ENCODE measurements at places on chromosomes 16 and 17.

DNA sequence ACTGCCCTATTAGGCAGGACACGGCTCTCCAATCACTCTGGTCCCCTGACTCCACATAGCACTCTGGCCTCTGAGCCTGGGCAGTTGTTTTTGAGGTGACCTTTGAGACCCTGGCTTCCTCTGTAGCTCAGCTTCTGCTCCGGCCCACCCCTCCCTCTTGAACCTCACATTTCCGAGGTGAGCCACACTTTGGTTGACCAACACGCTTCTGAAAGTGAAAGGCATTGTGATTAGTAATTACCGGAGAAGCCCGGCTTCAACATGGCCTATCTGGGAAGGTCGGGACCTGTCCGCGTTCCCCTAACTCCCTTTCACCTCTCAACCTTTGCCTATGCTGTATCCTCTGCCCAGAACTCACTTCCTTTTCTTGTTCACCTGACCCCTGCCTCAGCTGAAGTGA lies 10.3 kb upstream of the ITGAX start:
- no peak for DNase-seq

DNA sequence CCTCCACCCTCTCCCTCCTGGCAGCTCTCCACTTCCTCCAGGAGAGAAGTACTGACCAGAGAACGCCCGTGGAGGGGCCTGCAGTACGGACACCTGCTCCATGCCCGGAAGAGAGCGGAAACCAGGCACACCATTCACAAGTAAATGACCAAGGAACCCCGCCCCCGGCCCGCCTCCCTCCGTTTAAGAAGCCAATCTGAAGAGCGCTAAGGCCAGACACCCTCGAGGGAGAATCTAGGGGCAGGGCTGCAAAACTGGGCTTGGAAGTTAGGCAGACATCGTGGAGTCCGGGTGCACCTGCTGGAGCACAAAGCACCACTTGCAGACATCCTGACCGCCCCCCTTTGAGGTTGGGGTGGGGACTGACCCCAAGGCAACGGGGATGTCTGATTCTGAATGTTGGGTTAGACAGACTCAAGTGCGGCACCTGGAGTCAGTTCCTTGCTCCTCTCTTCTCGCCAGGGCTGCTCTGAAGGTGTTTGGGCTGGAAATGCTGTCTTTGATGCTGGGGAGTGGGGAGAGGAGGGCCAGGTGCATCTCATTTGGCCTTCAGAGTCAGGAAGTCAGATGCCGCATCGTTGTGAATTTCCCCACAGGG lies 964 bp upstream of the FAAP100 start:
- DNase-seq: peak; percentile 93

- no peak for DNase-seq
Observed at GRCh38 chr16:87947356-87948118, 3.7 kb upstream of the BANP start.

DNA sequence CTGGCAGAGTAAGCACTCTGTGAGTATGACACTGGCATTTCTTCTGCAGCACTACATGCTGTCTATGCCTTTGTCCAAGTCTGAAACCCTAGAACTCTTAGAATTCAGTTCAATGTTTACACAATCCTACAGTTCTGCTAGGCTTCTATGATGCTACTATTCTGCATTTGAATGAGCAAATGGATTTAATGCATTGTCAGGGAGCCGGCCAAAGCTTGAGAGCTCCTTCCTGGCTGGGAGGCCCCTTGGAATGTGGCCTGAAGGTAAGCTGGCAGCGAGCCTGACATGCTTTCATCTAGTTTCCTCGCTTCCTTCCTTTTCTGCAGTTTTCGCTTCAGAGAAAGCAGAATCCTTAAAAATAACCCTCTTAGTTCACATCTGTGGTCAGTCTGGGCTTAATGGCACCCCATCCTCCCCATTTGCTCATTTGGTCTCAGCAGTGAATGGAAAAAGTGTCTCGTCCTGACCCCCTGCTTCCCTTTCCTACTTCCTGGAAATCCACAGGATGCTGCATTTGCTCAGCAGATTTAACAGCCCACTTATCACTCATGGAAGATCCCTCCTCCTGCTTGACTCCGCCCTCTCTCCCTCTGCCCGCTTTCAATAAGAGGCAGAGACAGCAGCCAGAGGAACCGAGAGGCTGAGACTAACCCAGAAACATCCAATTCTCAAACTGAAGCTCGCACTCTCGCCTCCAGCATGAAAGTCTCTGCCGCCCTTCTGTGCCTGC lies at the start of gene CCL2:
Gene CCL2, plus strand, starts transcription at position 635 of the 730 bp plus-strand sequence. Its CDS starts 65 bp downstream, at position 700.
- peak; percentile 45 for DNase-seq

DNA sequence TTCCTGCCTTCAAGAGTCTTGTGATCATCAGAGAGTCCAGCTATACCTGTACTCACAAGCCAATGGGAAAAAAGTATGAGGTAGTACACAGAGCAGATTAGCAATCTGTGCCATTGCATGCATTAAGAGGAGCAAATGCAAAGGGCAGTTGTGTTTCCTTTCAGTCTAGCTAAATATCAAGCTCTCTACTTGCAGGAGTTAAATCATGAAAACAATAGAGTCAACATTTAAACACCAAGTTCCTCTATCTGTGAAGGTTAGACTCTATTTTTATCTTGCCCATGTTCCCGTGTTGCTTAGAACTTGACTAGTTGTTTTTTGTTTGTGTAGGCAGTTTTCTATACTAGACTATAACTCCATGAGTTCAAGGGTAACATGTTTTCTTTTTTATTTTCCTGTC lies 4.7 kb upstream of the FAM20A start:
- DNase-seq: no peak

- DNase-seq: no peak
Observed at GRCh38 chr17:82881900-82882714, 42.3 kb upstream of the ZNF750 start.

GRCh38 chr17:6162216-6162615 lies 92.0 kb downstream of the WSCD1 start:
- no peak for DNase-seq

GRCh38 chr16:82852388-82853008 lies 225.7 kb downstream of the CDH13 start:
- DNase-seq: no peak

- DNase-seq: peak; percentile 20
Observed at GRCh38 chr16:58127634-58128033, 1.5 kb downstream of the CFAP20 start.

- no peak for DNase-seq
Observed at GRCh38 chr17:17417718-17418181, 59.0 kb upstream of the MED9 start.

GRCh38 chr16:15954814-15955151 lies 5.4 kb downstream of the ABCC1 start:
- peak; percentile 73 for DNase-seq

GRCh38 chr16:65070831-65071432 lies 50.9 kb downstream of the CDH11 start:
- no peak for DNase-seq

- peak; percentile 52 for DNase-seq
Observed at GRCh38 chr16:951660-952301, 19.0 kb downstream of the LMF1 start.

GRCh38 chr17:17361543-17361866 lies 58.3 kb downstream of the NT5M start:
- DNase-seq: no peak

DNA sequence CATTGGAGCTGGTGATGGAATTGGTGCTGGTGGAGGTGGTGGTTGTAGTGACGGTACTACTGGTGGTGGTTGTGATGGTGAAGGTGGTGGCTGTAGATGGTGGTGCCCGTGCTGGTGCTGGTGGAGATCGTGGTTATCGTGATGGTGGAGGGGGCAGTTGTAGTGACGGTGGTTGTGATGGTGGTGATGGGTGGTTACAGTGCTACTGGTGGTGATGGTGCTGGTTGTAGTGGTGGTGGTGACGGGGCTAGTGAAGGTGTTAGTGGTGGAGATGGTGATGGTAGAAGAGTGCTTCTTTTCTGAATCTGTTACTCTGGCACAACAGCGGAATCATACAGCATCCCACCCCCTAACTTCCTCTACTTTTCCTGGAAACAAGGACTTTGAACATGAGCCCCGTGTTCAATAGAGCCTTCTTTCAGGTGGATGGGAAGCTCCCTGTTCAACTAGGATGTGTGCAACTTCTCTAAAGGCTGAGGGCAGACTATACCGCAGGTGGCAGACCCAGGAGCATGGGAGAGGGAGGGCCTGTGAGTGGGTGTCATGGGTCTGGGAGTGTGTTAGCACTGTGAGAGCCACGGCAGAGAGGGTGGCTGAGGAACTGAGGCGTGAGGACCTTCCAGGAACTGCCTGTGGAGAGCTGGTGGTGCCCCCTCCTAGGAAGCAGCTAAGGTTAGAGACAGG lies 8.2 kb downstream of the TBX21 start:
- no peak for DNase-seq

DNA sequence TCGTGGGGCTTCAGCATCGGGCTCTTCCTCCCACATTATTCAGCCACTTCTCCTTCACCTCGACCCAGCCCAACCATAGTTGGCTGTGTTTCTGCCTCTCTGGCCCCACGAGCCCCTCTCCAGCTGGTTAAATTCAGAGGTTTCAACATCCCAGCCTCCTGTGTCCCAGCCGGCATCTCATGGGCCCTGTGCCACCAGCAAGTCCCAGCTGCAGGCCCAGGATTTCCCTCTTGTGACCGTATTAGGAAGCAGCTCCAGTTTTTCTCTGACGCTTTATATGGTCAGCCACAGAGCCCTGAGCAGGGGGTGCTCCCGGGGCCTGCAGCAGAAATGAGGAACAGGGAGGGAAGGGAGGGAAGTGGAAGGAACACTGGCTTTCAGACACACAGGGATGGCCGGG lies 27.4 kb downstream of the MYH11 start:
- DNase-seq: peak; percentile 44

GRCh38 chr17:31493656-31494155 lies 102.2 kb downstream of the RAB11FIP4 start:
- DNase-seq: no peak

DNA sequence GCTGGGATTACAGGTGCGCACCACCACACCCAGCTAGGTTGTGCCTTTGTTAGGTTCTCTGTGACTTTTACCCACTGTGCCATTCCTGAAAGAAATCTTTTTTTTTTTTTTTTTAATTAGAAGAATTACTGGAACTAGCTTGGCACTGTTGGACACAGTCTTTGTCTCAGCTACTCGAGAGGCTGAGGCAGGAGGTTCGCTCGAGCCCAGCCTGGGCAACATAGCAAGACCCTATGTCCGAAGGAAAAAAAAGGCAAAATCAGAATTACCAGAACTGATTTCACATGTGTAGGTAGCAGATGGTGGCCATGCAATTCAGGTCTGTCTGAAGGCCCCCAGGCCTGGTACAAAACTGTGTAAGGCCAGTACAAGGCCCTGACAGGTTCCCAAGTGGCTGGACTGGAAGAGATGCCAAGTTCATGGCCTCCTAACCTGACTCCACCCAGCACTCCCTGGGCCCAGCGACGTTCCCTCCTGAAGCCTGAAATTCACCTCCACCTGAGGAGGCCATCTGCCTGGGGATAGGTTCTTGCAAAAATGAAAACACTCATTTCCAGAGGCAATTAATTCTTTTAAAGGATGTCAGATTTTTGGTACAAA lies 23.0 kb downstream of the CARHSP1 start:
- DNase-seq: no peak

DNA sequence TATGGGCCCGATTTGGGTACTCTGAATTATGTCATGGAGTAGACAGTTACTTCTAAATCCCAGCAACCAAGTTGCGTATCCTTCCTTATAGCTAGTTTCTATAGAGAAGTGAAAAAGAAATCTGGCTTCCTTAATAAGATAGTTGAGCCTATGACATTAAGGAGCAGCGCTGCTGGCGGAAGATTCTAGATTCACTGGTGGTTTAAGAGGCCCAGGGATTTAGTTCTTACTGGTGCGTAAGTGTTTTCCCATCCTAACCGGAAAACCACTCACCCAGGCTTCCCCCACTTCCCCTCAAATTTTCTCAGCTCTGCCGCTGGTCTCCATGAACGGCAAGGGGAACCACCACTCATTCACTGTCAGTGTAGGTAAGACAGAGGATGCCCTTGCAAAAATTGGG lies 230.4 kb downstream of the CPPED1 start:
- peak; percentile 60 for DNase-seq

DNA sequence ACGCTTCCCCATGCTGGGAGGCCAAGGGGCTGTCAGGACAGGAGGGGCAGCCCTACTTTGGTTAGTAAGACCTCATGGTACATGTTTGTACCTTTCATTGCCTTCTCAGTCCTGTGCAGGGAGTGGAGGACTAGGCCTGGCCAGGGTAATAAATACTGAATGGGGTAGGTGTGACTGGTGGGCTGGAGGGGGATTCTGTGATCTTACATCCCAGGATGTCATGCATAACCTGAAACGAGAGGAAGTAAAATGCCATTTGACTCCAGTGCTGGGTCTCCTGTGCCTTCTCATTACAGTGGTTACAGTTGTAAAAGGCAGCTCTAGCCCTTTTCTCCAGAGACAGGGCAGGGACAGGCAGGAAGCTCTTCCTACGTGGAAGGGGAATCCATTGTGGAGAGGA lies 138.2 kb downstream of the AATF start:
- DNase-seq: no peak

GRCh38 chr17:40086150-40087044 lies 14.0 kb downstream of the NR1D1 start:
- DNase-seq: peak; percentile 50

GRCh38 chr16:81095653-81095952 lies 592 bp downstream of the GCSH start:
- DNase-seq: no peak

- DNase-seq: no peak
Observed at GRCh38 chr16:10162981-10163380, 19.2 kb downstream of the GRIN2A start.

- peak; percentile 27 for DNase-seq
Observed at GRCh38 chr16:68365167-68365817, 54.5 kb downstream of the PRMT7 start.

DNA sequence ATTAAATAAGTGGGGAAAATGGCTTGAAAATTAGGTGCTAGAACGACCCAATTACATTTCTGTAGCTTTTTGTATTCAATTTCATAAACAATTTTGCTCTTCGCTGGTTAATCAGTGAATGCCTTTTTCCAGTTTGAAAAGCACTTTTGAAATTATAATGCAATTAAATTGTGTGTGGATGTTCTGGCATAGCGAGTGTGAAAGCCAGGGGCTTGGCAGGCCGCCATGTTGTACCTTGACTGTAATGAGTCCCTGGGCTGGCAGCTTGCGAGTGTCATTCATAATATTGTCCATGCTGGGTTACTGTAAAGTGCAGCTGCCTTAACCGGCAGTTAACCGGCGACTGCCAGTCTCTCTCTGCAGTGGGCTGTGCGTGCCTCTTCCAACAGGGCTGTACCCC lies 177.8 kb downstream of the CCDC182 start:
- no peak for DNase-seq
